ENCODE measurements at places on chromosomes 7 and 10. TPM values are rescaled to one million over a fixed set of nuclear protein-coding genes. Genes with fewer than 3 reads are reported as not detected.

- no peak for ATAC-seq
These were observed 16.2 kb downstream of the ARHGAP21 start for GRCh38 chr10:24707445-24707844.

DNA sequence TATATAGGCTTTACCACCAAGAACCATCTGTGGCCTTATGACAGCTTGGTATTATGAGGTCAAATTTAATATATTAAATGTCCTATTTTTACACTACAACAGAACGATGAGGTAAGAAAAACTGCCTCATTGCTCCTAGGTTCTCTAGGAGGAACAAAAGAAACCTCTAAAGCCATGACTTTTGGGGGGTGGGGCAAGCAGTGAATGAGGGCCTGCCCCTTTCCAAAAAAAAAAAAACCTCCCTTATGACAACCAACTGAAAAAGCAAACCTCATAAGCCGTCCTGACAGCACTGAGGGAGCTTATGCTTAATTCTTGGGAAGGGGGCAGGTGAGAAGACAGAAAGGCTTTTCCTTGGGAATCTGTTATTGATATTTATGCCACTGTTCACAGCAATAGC lies 116.6 kb downstream of the KMT2E start:
- no peak for ATAC-seq

- ATAC-seq: no peak
These were observed 52.5 kb downstream of the DGKB start for GRCh38 chr7:14850039-14850438.

DNA sequence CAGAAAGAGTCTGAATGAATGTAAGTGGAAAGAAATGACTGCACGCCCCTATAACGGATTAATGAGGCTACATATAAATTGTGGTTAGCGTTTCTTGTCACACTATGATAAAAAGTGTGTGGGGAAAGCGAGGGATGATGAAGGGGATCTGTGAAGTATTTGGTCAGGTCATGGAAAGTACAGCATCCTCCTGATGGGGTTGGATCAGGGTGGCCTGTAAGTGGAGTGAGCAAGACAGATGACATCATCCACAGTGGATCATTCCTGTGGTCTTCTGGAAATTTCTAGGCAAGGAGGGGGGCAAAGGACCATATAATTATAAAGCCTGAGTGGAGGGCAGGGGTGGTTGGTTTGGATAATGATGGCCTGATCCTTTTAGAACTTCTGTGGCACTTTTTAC lies 606.0 kb downstream of the INHBA start:
- no peak for ATAC-seq

GRCh38 chr7:149310113-149310836 lies 48.3 kb downstream of the ZNF783 start:
- peak; percentile 42 for ATAC-seq

DNA sequence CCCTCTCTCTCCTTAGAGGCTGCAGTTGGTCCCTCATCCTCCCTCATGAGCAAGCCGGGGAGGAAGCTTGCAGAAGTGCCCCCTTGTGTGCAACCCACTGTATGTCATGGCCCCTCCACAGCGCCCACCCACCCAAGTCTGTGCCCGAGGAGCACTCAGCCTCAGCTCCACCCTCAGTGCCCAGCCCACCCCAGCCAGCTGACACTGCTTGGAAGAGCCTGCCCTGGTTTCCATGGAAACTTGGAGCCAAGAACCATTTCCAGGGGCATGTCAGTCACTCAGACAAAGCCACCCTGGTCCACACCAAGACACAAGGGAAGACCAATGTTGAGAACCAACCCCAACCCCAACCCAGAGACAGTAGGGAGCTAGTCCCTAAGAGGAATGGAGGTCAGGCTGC lies 79.5 kb downstream of the PAX2 start:
- no peak for ATAC-seq

DNA sequence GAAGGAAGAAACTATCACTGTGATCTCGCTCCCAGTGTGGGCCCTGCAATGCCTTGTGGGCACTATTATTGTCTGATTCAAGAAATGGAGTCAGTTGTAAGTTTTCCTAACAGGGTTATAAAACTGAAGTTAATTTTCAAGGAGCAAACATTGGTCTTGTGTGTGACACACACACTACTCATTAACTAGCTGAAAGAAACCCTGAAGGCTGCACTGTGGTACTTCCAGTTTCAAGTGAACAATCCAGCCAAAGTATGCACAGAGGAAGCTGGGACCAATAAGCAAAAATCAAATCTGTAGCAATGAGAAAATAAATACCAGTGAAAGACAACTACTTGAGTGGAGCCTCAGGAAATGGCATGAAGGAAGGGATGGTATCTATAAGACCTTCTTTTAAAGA lies 506.6 kb upstream of the POT1 start:
- ATAC-seq: no peak

- ATAC-seq: no peak
These were observed 12.0 kb upstream of the VIPR2 start for GRCh38 chr7:159156436-159157245.

DNA sequence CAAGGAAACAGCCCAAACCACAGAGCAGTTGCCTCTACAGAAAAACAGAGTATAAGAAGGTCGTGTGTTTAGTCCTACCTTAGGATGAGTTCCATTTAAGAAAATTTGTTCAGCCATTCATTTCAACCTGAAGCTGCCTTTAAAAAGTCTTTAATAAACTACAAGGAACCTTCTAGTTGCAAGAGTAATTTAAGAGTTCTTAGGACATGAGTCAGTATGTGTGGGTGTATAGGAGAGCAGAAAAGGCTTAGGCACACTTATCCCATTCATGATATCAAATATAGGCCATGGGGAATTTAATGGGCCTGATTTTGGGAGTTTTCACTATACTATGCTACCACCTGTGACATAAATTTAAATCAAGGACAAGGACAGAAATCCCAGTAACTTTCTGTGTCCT lies 496.8 kb downstream of the TFEC start:
- no peak for ATAC-seq

GRCh38 chr10:19638182-19638895 lies 177.9 kb upstream of the PLXDC2 start:
- no peak for ATAC-seq

- ATAC-seq: no peak
These were observed 323.8 kb upstream of the C7orf33 start for GRCh38 chr7:148266795-148267194.

- ATAC-seq: no peak
These were observed 57.9 kb downstream of the DNAJB9 start for GRCh38 chr7:108627476-108628051.

GRCh38 chr10:29588629-29589421 lies 45.9 kb downstream of the SVIL start:
- ATAC-seq: no peak

DNA sequence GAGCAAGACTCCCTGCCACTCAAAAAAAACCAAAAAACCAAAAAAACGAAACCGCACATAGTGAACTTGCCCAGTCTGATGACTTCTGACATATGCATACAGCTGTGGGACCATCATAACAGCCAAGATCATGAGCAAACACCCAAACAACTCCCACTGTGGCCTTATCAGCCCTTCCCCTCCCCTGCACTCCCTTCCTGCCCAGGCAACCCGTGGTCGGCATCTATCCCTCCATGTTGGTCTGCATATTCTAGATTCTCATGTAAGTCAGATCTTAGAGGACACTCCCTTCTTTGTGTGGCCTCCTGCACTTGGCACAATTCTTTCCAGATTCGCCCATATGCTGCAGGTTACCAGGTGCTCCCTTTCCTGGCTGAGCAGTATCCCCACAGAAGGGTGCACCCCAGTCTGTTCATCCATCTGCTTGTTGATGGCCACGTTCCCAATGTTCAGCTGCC lies 72.8 kb downstream of the GNA12 start:
- ATAC-seq: no peak

DNA sequence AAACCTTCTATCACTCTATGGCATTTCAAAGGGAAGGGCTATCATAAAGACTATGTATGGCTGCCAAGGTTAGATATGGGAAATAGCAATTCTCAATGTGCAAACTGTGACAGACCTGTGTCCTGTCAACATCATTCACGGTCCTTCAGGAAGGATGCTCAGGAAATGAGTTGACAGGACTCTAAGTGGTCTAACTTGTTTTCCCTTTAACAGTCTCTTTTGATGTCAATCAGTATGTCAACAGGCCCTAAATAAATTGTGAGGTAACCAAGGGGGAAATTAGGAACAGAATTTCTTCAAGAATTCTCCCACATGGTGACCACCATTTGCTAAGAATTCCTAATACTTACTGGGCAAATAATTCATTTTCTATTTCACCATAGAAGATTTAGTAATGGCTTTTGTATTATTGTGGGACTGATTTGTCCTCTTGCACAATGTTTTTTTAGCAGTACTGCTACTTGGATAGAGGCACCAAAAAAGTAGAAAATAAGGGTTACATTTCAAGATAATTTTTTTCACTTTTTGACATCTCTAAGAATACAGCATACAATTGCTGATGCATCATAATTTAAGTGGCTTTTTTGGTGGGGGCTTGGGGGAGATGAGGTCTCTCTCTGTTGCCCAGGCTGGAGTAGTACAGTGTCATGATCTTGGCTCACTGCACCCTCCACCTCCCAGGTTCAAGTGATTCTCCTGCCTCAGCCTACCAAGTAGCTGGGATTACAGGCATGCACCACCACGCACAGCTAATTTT lies 275.8 kb downstream of the CACNA2D1 start:
- ATAC-seq: no peak

DNA sequence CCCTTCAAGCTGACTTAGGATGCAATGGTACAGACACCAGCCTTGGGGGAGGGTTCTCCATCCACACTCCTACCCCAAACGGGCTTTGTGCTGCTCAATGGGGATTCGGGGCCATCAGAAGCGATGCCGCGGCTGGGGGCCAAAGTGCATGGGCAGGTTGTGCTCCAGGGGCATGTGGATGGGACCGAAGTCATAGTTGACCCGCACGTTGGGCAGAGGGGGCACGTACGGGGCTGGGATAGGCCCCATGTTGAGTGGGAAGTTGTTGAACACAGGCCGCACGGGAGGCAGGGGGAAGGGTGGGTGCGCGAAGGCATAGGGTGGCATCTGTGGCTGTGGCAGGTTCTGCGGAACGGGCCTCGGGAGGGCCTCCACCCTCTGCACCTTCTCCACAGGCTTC lies 158.7 kb downstream of the RNF216 start:
- no peak for ATAC-seq

- no peak for ATAC-seq
These were observed 69.0 kb downstream of the SEPTIN7 start for GRCh38 chr7:35869810-35870209.

DNA sequence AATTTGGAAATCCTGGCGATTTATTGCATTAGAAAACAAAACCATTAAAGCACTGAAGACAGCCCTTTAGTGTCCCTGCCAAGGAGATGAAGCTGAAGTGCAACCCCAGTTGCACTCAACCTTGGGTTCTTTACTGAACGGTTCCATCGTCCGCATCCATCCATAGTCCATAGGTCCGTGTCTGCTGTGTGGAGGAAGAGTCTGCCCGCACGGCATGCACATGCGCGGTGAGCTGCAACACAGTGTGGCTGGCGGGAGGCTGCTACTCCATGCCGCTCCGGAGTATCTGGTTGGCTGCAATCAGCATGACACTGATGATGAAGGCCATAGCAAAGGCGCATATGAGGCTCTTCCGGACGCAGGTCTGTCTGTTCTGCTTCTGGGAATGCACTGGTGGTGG lies 624.6 kb downstream of the CALN1 start:
- no peak for ATAC-seq

DNA sequence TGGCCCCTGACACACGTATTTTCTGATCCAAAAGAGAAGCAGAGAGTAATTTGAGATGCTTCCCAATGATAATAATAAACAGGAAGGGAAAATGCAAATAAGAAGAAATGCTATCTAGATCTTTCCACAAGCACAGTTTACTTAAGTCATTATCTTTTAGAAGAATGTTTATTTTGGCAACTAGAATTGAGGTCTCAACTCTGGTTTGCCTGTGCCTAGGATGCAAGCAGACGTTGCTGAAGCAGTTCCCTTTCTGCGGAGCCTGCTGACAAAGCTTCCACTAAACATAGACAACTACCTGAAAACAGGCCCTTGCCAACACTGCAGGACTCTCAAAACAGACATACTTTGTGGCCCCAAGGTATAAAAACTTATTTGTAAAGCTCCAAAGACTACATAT lies 315.8 kb upstream of the POM121L12 start:
- no peak for ATAC-seq

- ATAC-seq: no peak
These were observed 15.6 kb downstream of the ASB4 start for GRCh38 chr7:95501261-95501832.

- peak; percentile 33 for ATAC-seq
These were observed 411.2 kb downstream of the KCNMA1 start for GRCh38 chr10:77226452-77226851.

DNA sequence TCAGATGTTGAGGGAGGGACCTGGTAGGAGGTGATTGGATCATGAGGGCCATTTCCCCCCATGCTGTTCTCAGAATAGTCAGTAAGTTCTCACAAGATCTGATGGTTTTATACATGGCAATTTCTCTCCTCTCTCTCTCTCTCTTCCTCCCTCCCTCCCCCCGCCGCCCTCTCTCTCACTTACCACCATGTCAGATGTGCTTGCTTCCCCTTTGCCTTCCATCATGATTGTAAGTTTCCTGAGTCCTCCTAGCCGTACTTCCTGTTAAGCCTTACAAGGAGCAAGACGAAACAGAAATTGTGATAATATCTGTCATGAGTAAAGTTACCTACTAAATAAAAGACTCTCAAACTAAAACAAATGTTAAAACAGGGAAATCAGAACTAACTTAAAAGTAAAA lies 19.9 kb upstream of the GPR141 start:
- ATAC-seq: no peak

- no peak for ATAC-seq
These were observed 823.8 kb downstream of the LRMDA start for GRCh38 chr10:76255241-76255640.

DNA sequence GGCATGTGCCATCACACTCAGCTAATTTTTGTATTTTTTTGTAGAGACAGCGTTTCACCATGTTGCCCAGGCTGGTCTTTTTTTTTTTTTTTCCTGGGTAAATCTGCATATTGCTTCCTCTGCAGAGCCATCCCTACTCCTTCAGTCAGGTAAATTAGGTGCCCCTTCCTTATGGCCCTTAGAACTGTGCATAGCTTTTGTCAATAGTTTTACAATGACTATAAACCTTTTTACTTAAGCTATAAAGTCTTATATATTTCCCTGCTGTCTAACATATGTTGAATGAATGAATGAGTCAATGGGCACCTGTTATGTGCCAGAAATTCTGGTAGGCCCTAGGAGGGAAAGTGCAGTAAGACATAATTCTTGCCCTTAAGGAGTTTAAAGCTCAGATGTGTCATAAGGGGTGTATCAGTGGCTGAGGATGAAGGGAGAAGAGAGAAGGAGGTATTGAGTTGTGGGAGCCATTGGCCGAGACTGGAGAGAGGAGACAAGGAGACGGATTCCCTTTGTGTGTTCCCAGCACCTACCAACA lies 30.6 kb upstream of the UBE2D1 start:
- ATAC-seq: no peak

- no peak for ATAC-seq
These were observed 225.3 kb downstream of the PTEN start for GRCh38 chr10:88088441-88089340.

GRCh38 chr10:2165771-2166460 lies 428.6 kb upstream of the ADARB2 start:
- no peak for ATAC-seq

- no peak for ATAC-seq
These were observed 37.8 kb downstream of the WDFY4 start for GRCh38 chr10:48722153-48723145.

CCSER2 gene
- 40.1 TPM for total RNA-seq

MOGAT3 gene
- not detected for total RNA-seq

OR2A1 gene
- 0.62 TPM for total RNA-seq

NPC1L1 gene
- not detected for total RNA-seq

CNNM1 gene
- total RNA-seq: 2.0 TPM

SLC18A2 gene
- 0.11 TPM for total RNA-seq

GRID1 gene
- total RNA-seq: 10.7 TPM

ASB10 gene
- total RNA-seq: 0.56 TPM

SEC31B gene
- total RNA-seq: 3.0 TPM

IL6 gene
- not detected for total RNA-seq

EGR2 gene
- total RNA-seq: 5.8 TPM

ADAM22 gene
- total RNA-seq: 12.1 TPM
